B cell (primary cell): ENCODE measurements at places on chromosomes 1 and 21.
A peak's percentile ranks its signal among the peaks of the same experiment; 100 is the strongest.

GRCh38 chr1:224406216-224406615 lies 28.4 kb downstream of the WDR26 start:
- DNase-seq: no peak

DNA sequence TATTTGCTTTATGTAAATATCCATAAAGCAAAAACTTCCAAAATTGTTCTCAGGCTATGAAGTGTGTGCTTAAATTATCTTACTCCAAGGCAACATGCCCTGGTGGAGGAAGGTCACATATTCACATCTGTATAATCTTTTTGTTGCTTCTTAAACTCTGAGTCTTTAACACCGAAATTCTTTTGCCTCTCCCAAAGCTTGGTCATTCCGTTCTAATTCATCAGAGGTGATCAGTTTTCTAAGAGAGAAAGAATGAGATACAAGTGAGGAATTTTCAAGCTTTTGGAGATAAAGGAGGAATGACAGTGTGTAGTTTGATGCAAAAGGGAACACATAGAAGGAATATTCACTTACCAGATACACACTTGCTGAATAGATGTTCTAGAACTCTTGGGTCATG lies 561.7 kb downstream of the LTN1 start:
- no peak for DNase-seq

DNA sequence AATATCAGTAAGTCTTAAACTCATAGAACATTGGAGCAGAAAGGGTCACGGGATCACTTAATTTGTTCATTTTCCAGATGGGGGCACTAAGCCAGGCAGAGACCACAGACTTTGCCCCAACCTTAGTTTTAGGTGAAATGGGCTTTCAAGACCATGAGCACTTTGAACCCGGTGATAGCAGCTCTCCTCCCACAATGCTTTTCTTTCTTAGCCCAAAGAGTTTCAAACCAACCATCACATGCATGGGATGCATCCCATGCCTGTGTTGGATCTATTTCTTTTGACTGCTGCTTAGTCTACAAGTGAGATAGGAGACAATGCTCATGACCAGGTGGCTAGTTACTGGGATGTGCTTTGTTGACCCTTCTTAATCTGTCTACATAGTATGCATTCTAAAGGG lies 240.6 kb downstream of the NUF2 start:
- DNase-seq: no peak

GRCh38 chr1:11273595-11274234 lies 717 bp downstream of the UBIAD1 start:
- DNase-seq: no peak

- DNase-seq: no peak
Observed at GRCh38 chr1:95017775-95018174, 55.0 kb downstream of the ALG14 start.

GRCh38 chr21:46097336-46098293 lies at the start of gene COL6A2:
Gene COL6A2, plus strand, starts transcription at chr21:46098112.
- DNase-seq: peak; percentile 43

- DNase-seq: no peak
Observed at GRCh38 chr1:38113159-38113666, 66.6 kb upstream of the POU3F1 start.

- no peak for DNase-seq
Observed at GRCh38 chr1:243710467-243710866, 139.6 kb downstream of the AKT3 start.

GRCh38 chr1:41213341-41213740 lies 28.8 kb downstream of the SCMH1 start:
- no peak for DNase-seq

DNA sequence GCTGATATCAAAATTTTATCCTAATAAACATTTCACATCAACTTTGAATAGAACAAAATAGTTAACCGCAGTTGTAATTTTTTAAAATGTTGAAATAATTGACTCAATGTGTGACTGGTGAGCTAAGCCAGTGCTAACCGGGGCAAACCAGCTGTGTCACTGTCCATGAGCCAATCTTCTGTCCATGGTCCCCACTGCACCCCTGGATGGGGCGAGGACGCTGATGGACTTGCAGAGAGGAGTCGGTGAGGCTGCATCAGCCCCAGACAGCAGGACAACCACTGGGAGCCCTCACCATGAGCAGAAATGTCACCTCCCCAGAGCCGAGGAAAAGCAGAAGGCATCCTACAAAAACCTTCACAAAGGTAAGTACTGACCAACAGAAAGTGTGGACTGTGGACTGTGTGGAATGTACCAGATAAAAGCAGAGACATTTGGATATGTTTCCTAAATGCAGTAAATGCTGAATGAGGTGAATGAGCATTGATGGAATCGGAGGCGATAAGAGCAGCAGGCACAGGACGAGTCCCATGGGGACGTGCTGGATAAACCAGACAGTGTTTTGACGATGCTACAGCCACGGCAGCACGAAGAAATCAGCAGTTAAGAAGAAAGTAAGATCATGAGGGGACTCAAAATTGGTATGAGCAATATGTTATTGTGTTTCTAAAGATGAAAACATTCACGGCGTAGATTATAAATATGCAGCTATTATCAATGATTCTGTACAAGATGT lies 115.0 kb upstream of the BACE2 start:
- no peak for DNase-seq

GRCh38 chr1:75542818-75543570 lies 67.9 kb downstream of the SLC44A5 start:
- no peak for DNase-seq
